ENCODE measurements at places on chromosomes 1 and 21.
A peak's percentile ranks its signal among the peaks of the same experiment; 100 is the strongest.

DNA sequence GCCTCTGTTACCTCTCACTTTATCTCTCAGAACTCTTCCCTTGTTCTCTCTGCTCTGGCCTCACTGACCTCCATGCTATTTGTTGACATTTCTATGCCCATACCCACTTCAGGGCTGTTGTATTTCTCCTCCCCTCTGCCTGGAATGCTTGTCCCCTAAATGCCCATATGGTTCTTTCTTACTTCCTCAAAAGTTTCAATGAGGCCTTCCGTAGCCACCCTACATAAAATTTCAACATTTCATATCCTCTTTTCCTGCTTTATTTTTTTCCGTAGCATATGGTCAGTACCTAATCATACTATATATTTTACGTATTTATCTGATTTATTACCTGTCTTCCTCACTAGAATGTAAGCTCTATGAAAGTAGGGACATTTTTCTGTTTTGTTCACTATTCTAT lies 47.1 kb upstream of the ZYG11A start:
- peak; percentile 30 for DNase-seq

- DNase-seq, result peak; percentile 19
Measured at GRCh38 chr21:46666941-46667740, 31.7 kb downstream of the PRMT2 start.

- no peak for DNase-seq
Measured at GRCh38 chr21:42199868-42200463, 19.0 kb upstream of the ABCG1 start.

DNA sequence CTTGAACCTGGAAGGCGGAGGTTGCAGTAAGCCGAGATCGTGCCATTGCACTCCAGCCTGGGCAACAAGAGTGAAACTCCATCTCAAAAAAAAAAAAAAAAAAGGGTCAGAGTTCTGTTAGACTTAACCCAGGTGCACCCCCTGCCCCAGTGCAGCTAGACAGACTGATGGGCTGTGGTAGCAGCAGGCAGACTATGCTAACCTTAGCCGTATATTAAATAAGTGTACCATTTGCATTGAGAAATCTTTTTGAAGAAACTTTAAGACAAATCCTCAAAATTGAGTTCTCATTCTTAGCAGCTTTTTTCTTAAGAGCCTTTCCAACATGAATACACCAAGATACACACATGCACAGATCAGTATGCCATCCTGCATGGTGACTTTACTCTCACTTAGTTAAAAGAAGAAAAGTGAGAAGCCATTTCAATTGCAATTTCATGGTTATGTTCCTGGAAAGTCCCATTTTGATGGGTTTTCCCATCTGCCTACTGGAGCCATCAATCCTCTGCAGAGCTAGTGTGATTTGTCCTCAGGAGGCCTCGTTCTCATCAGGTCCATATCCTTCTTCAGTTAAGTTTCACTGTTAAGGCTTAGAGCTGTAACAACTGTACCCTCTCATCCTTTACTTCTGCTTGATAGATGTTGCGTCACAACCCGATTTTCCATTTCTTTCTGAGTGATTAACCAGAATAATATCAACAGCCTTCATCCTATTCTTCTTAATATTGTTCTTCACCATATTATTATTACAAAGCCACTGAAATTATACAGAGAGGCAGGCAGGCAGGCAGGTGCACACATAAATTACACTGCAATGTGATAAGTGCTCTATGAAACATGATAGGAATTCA lies 7.3 kb downstream of the FCRLB start:
- peak; percentile 84 for DNase-seq

GRCh38 chr1:217812175-217812574 lies 181.0 kb downstream of the SPATA17 start:
- no peak for DNase-seq

GRCh38 chr1:53249706-53250105 lies 11.4 kb upstream of the MAGOH start:
- no peak for DNase-seq

DNA sequence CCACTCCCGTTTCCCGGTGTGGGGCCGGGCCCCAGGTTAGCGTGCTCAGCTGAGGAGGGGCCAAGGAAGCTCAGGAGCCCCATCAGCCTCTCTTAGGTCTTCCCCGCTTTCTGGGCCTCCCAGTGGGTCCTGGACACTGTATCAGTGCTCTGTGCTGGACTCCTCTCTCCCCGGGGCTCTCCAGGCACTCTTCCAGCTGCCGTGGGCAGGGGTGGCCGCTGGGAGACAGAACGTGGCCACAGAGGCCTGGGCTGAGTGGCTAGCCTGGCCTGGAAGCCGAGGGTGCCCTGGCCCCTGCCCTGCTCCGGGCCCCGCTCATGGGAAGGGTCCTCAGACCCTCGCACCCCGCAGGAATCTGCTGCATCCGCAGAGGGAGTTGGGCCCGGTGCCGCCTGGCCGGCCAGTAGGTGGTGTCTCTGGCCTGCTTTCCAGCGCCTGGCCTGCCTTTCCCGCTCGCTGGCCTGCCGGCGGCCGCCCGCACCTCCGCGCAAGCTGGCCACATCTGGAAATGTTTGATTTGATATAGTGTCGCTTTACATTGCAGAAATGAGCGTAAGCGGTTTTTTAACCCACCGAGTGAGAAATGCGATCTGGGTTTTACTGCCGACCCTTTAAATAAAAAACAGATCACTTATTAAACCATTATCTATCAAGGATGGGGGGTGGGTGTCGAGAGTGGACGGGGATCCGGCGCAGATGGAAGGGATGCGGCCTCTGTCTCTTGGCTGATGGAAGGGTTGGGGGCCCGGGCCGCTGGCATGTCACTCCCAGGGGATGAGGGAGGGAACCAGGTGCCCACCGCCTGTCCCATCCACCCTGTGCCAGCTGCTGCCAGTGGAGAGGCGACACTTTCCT lies 74.4 kb upstream of the TTC34 start:
- no peak for DNase-seq

GRCh38 chr21:46128106-46128932 lies 27.1 kb downstream of the FTCD start:
- no peak for DNase-seq

DNA sequence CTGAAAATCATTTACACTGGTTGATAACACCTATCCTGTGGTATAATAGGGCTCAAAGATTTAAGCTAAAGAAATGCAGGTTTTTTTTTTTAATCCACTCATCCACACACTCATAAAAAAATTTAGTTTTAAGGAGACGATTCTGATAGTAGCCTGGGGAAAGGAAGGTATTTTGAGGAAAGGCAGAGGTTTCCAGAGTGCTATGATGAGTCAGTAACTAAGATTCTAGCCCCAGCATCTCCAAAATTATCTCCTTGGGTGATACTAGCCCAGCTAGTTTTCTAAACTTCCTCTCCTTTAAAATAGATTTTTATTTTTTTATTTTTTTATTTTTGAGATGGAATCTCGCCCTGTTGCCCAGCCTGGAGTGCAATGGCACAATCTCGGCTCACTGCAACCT lies 20.7 kb downstream of the ASAP3 start:
- DNase-seq, result no peak

- no peak for DNase-seq
Measured at GRCh38 chr1:200895443-200895789, 716 bp downstream of the INAVA start.

- no peak for DNase-seq
Measured at GRCh38 chr1:220681220-220681880, 8.8 kb upstream of the C1orf115 start.

DNA sequence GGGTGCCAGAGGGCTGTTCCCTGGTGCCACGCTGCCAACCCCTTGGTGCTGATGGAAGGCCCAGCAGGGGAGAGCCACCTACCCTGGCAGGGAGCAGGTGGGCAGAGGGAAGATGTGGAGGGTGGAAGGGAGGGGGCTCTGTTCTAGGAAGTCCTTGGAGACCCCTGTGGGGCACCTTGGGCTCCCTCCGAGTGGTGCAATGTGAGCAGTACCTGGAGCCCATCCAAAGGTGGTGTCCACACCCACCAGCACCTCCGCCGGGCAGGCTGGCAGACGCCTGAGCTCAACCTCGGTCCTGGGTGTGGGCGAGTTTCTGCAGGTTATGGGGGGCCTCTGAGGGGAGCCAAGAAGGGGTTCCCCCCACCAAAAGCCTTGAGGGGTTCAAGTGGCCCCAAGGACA lies 11.3 kb upstream of the DNMT3L start:
- no peak for DNase-seq

DNA sequence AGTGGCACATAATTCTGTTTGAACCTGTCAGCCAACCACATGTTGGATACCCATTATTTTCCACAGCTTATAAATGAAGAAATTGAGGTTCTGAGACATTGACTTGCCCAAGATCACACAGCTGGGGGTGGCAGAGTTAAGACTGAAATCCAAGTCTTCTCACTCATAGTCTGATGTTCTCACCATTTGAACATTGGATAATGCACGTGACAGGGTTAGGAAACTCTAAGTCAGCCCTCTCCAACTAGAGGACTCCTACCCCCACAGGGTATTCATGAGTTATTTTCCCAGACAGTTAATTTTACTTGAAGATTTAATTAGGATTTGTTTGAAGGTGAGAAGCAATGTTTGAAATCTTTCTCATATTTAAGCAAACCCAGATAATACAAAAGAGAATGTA lies 38.1 kb upstream of the C1orf105 start:
- DNase-seq, result no peak

DNA sequence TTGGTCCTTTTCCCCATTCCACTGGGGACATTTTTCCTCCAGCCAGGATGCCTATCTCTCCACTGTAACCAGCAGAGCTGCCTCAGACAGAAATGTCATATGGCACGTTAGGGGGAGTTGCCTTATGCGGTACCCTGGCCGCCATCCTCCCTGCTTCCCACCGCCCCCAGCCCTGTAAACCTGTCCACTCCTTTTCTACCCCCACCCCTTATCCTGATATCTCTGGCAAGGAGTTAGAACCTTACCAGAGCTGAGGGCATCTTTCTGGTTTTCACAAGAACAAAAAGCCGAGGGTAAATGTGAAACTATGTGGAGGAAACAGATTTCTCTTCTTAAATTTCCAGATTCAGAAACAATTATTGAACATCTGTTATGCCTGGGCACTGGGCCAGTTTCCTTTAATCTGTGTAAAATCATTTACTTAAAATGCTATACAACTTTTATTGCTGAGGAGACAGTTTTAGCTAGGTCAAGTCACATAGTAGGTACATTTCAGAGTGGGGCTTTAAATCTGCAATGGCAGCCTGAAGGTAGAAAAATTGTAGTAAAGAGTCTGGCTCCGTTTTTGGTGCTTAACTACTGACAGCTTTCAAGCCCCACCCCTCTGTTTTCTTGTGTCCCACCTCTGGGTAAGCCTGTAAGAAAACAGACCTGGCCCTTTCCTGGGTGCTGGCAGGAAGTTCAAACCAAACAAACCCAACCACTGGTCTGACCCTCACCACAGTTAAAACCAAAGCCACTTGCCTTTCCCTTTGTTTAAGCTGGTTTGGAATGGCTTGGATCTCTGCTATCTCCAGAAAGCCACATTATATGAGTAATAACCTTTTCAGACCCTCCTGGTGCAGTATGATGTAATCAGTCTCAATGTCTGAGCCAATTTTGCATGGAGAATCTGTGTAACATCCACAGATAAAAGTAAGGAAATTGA lies 319.0 kb downstream of the HHAT start:
- no peak for DNase-seq

GRCh38 chr1:167456926-167457325 lies 61.4 kb downstream of the CD247 start:
- no peak for DNase-seq

- DNase-seq, result peak; percentile 61
Measured at GRCh38 chr1:154324669-154325582, at the start of gene ATP8B2. ATP8B2 (plus strand) TSS chr1:154325525; CDS start chr1:154328142, 2,617 bp downstream.

GRCh38 chr1:15100121-15100879 lies 53.2 kb upstream of the TMEM51 start:
- DNase-seq, result peak; percentile 69
